ENCODE measurements at places on chromosomes 7 and 10. TPM values are rescaled to one million over a fixed set of nuclear protein-coding genes. Genes with fewer than 3 reads are reported as not detected.

ATG9B gene
- not detected for total RNA-seq

WNT8B gene
- total RNA-seq, result not detected

HKDC1 gene
- 4.0 TPM for total RNA-seq

PLXDC2 gene
- total RNA-seq, result 39.4 TPM

EIF5AL1 gene
- total RNA-seq, result not detected

SPDYE6 gene
- not detected for total RNA-seq

LRRC61 gene
- 5.9 TPM for total RNA-seq

ZC3HAV1L gene
- total RNA-seq, result 10.0 TPM

TMEM184A gene
- total RNA-seq, result not detected

- no peak for DNase-seq
Measured at GRCh38 chr10:52454491-52454890, 140.4 kb downstream of the DKK1 start.

DNA sequence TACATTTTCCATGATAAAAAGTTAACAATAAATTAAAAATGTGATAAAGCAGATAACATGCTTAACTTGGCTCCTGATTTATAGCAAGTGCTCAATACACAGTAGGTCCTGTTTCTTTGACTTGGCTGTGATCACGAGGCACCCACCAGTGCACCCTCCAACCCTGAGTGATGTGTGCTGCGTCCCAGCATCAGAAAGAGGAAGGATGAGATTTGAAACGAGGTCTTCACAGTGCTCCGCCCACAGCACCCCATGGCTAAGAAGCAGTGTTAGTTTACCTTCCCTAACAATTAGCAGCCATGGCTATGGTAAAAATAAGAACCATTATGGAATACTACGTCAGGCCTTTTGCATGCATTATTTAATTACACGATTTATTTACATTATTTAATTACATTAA lies 292.0 kb upstream of the ZMIZ1 start:
- peak; percentile 10 for DNase-seq

DNA sequence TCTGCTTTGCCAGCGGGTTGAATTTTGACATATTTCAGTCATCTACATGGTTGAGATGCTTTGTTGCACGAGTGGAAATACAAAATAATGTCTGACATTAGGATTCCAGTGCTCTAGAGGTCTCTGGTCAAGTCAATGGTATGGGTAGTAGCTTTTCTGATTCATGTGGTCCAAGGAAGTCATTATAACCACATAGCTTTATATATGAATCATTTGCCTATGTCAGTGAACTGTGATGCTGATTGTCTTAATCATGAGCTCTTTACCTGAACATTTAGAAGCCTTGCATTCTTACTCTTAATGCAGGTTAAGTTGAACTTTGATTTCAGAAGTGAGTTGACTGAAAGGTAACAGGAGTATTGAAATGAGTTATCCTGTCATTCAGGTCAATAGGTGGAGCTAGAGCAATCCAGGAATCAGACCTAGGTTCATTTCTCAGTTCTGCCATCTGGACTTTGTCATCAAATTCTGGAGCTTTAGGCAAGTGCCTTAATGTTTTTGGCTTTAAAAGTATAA lies 3.3 kb downstream of the MAPK8 start:
- no peak for DNase-seq

DNA sequence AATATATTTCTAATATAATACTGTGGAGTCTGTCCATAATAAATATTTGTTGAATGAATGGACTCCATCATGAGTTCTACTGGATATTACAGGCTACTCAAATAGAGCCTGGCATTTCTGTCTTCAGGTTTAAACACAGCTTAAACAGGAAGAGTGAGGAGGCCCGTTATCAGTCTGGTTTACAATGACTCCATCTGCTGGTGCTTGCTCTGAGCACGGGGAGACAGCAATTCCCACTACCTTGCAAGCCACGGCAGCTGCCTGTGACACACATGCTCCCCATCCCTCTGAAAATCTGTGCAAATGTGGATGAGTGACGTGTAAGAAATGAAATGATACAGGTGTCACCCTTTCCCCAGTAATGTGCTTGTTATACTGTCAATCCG lies 293.5 kb upstream of the IMMP2L start:
- no peak for DNase-seq

- no peak for DNase-seq
Measured at GRCh38 chr7:98864731-98865453, 4.9 kb downstream of the TMEM130 start.

GRCh38 chr7:41907444-41907843 lies 204.6 kb upstream of the INHBA start:
- no peak for DNase-seq

DNA sequence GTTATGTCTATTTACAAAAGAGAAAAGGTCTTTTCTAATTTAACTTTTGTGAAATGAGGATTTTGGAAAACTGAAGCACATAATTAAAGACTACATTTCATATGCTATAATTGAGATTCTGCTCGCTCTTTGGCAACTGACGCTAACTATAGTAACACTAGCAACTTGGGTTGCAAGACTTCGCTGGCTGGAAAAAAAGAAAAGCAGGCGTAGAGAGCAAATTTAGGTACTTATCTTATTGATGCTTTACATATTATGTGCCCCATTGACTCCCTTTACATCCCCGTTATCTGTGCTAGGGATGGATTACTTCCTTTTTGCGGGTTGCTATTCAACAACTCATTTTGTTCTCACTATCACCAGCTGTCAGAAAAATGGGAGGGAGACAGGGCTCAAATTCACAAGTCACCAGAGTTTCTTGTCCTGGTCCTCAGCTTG lies 10.5 kb downstream of the SEMA3C start:
- no peak for DNase-seq

GRCh38 chr10:12656518-12657142 lies 307.3 kb downstream of the CAMK1D start:
- no peak for DNase-seq

GRCh38 chr10:123833170-123833850 lies 58.3 kb downstream of the CPXM2 start:
- DNase-seq, result no peak

- DNase-seq, result no peak
Measured at GRCh38 chr7:134777470-134777869, 2.0 kb upstream of the CALD1 start.

GRCh38 chr10:4264209-4264865 lies 479.3 kb upstream of the KLF6 start:
- no peak for DNase-seq

DNA sequence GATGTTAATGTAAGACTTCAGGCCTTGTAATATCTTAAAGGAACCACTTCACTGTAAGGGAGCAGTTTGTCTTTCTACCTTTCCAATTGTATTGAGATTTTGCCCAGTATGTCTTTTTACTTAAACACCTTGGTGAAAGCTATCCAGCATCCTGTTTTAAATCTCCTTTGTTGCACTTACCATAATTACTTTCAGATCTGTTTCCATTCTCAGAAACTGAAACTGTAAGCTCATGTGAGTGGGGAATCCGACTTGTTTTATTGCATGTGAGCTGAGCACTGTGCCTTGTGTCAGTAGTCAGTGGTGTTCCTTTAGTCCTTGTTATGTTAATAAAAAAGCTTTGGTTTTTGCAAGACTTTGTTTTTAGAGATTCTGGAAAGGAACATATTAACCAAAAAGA lies 42.2 kb downstream of the BMPR1A start:
- no peak for DNase-seq

GRCh38 chr10:85600026-85600743 lies 766.4 kb downstream of the GRID1 start:
- DNase-seq, result no peak

GRCh38 chr7:13551503-13551902 lies 438.0 kb downstream of the ETV1 start:
- no peak for DNase-seq

DNA sequence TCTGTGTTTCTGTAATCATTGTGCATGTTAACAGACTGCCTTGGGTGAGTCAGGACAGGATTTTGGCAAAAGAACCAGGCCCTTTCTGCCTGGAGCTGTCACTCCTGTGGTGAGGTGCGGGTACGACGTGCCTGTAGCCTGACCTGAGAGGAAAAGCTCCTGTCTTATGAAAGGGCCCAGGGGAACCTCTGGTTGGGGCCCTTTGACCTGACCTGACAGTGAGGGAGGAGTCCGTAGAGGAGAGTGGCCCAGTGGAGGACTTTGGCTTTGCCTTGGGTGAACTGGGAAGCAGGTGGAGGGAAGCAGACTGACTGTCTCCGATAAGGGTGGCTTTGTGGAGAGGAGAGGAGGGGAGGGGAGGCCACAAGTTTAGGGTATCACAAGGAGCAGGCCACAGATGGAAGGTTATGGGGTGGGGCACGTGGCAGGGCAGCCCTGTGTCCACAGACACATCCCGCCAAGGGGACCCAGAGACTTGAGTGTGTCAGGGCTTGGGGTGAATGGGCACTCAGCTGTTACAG lies 6.9 kb downstream of the PFKP start:
- DNase-seq, result no peak

DNA sequence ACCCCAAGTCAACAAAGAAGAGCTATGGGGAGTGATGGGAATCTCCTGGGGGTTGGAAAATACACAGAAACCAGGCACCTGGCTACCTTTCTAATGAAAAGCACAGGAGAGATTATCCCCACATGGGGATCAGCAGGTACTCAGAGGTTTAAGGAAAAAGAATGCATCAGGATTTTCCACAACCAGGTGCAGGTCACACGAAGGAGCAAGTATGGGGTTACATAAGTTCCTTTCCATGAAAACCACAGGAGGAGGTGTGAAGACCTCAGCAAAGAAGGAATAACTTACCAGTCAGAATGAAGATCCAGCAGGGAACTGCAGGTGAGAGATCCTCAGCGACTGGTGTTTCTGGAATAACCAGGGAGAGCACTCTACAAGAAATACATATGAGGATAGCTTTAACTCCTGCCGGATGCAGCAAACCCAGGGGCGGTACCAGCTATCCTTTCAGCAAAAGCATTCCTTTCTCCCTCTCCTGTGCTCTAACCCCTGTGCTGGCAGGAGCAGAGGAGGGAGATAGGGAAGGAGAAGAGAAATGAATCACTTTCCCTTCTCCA lies 116.7 kb upstream of the TMEM106B start:
- no peak for DNase-seq

- no peak for DNase-seq
Measured at GRCh38 chr7:51077316-51077986, 239.2 kb downstream of the COBL start.

DNA sequence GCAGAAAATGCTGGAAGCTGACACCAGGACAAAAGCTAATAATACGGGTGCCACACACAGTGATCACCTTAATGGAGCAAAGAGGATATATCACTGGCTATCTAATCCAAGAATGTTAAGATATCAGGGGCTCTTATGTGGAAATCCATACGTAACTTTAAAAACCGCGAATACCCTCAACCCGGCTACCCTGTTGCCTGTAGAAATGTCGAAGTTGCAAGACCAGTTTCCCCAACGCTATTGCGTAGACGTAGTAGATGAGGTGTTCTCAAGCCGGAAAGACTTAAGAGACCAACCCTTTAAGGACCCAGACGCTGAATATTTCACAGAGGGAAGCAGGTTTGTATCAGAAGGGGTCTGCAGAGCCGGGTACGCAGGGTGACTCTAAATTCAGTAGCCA lies 7.9 kb upstream of the CYREN start:
- DNase-seq, result no peak

DNA sequence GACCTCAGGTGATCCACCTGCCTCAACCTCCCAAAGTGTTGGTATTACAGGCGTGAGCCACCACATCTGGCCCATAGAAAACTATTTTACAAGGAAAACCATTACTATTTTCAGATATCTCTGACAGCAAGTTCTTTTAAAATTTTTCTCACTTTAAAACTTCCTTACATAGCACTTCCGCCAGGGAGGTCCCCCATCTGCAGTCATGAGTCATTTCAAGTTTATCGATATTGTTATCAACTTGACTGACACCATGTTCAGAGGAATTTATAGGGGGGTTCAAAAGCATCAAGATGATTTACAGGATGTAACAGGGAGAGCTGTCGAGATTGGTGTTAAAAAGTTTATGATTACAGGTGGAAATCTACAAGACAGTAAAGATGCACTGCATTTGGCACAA lies 88.8 kb downstream of the NRBF2 start:
- no peak for DNase-seq

- no peak for DNase-seq
Measured at GRCh38 chr7:64874114-64874513, 29.0 kb upstream of the ZNF273 start.

DNA sequence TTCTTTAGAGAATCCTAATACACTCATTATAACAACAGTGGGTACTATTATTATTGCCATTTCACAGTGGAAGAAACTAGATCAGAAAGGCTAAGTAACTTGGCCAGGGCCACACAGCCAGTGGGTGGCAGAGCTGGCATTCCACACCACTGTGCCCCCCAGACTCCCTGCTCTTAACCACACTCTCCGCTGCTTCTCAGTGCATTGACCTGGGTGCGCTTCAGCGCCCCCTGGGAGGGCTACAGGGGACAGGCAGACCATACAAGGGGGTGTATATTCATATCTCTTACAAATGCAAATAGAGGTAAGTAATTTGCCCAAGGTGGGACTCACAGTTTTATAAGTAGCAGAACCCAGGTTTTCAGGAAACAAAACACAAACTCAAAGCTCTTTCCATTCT lies 77.0 kb upstream of the NMT2 start:
- DNase-seq, result no peak

- no peak for DNase-seq
Measured at GRCh38 chr7:108634036-108634435, 64.4 kb downstream of the DNAJB9 start.

- DNase-seq, result no peak
Measured at GRCh38 chr7:104106108-104106905, 101.5 kb downstream of the ORC5 start.

DNA sequence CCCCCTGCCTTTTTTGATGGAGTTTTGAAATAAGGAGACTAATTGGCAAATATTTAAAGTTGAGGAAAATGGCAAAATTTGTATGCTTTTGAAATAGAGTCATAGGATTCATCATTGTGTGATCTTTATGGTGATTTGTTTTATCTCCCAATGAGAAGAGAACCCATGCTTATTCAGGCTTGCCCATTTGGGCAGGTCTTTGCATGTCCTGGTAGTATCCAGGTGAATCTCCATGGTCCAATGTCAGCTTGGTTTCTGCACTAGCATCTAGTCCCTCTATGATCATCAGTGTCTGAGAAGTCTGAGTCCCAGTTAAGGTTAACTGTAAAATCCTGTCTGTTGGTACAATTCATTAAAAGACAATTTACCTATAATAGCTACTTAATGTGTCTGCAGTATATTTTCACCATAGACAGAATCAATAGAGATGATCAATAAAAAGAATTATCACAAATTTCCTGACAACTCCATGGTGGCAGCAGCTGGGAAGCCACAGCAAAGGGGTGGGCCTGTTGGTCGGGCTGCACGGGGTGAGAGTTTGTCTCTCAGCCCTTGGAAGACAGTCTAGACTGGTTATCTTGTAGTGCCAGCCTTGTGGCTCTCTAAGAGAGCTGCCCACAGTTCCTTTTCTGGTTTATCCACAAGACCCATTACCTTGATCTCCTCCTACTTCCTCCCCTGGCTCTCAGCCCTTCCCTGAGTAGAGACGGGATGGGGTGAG lies 22.2 kb upstream of the BMPER start:
- DNase-seq, result no peak

GRCh38 chr7:105157278-105157677 lies 143.3 kb downstream of the KMT2E start:
- DNase-seq, result no peak

All from uterus (tissue), 4 donors.